ENCODE measurements at places on chromosomes 2 and 18.

DNA sequence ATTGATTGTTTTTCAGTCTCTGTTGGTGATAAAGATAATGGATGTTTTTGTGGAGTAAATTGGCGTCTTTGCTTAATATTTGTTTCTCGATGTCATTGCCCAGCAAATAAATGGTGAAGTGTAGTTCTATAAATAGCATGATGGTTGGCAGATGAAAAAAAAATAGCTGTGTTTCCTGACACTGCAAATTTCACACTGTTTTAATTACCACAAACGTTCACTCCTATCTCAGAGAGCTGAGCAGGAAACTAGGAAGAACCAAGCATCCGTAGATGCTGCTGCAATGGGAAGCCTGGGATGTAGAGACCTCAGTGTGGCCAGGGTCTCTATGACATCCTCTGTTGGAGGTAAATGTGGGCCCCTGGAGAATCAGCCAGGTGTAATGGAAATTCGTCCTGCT, 183.2 kb downstream of the CYRIA start:
- no peak for DNase-seq

- DNase-seq: no peak
Measured at GRCh38 chr2:10868465-10869314, 43.0 kb upstream of the KCNF1 start.

GRCh38 chr2:3610415-3610814, 15.5 kb downstream of the COLEC11 start:
- DNase-seq: no peak

GRCh38 chr2:172404824-172405223, 22.6 kb upstream of the ITGA6 start:
- DNase-seq: no peak

GRCh38 chr2:226548732-226549131, 250.9 kb downstream of the IRS1 start:
- DNase-seq: no peak

- no peak for DNase-seq
Measured at GRCh38 chr2:227360351-227360750, 18.8 kb downstream of the TM4SF20 start.

GRCh38 chr2:235904585-235904931, 263.6 kb downstream of the GBX2 start:
- DNase-seq: no peak

- no peak for DNase-seq
Measured at GRCh38 chr2:128041561-128041960, 13.7 kb upstream of the SAP130 start.

All from inflammatory macrophage treated with lipopolysaccharide for 1 hour (primary cell).